Progenitor cell of endocrine pancreas (in vitro differentiated cells): ENCODE measurements at places on chromosomes 2 and 18. TPM values are rescaled to one million over a fixed set of nuclear protein-coding genes. Genes with fewer than 3 reads are reported as not detected.

GRCh38 chr2:27884601-27885000 is 5.6 kb downstream of the RBKS start:
- peaks cover 5% of the 10 kb centered on the region for H3K36me3 ChIP-seq
- DNase-seq: no peak
- H3K4me1 ChIP-seq: peaks cover 2% of the 10 kb centered on the region
- no peak overlapping the region for H3K4me3 ChIP-seq
- no peaks in the 10 kb centered on the region for H3K27me3 ChIP-seq

The LIMS4 gene
- 0.74 and 1.4 TPM in 2 replicates for total RNA-seq

DNA sequence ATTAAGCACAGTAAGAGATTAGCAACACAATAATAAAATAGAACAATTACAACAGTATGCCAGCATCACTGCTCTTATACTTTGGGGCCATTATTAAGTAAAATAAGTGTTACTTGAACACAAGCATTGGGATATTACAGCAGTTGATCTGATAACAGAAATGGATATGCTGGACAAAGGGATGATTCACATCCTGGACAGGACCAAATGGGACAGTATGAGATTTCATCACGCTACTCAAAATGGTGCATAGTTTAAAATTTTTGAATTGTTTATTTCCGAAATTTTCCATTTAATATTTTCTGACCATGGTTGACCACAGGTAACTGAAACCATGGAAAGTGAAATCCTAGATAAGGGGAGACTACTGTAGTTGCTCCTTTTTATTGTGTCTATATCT is 138.2 kb downstream of the UBR3 start:
- no peak overlapping the region for H3K4me3 ChIP-seq
- H3K27me3 ChIP-seq: no peaks in the 10 kb centered on the region
- H3K27ac ChIP-seq: no peak overlapping the region
- peaks cover 2% of the 10 kb centered on the region for H3K4me1 ChIP-seq
- peaks cover 32% of the 10 kb centered on the region for H3K36me3 ChIP-seq

DNA sequence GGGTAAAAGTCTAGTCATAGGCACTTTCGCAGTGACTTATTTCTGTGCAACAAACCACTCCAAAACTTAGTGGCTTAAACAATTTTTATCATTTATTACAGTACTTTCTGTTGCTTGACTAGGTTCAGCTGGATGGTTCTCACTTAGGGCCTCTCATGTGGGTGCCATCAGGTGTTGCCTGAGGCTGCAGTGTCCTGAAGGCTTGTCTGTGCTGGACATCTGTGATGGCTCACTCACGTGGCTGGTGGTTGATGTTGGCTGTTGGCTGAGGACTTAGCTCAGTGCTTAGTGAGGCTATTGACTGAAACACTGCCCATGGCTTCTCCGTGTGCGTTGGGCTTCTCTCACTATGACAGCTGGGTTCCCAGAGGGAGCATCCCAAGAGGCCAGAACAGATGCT is 81.4 kb upstream of the GCFC2 start:
- no peak overlapping the region for H3K27ac ChIP-seq
- H3K4me1 ChIP-seq: peaks cover 13% of the 10 kb centered on the region
- no peaks in the 10 kb centered on the region for H3K27me3 ChIP-seq
- no peaks in the 10 kb centered on the region for H3K36me3 ChIP-seq
- no peak for DNase-seq

- no peak for DNase-seq
- H3K4me3 ChIP-seq: no peak overlapping the region
- H3K27ac ChIP-seq: no peak overlapping the region
- H3K27me3 ChIP-seq: no peaks in the 10 kb centered on the region
These were observed 68.3 kb downstream of the LRPPRC start for GRCh38 chr2:43927442-43927841.

The FTCDNL1 gene
- total RNA-seq: 0.73 and 1.2 TPM in 2 replicates

DNA sequence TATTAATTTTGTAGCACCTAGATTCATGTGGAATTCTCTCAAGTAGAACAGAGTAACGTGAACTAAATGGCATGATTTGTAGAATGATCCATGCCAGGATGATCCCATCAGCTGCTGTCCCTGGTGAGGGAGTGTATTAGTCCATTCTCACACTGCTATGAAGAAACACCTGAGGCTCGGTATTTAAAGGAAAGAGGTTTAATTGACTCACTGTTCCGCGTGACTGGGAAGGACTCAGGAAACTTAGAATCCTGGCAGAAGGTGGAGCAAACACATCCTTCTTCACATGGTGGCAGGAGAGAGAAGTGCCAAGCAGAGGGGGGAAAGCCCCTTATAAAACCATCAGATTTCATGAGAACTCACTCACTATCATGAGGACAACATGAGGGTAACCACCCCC is 312.6 kb downstream of the PTPRM start:
- H3K27me3 ChIP-seq: peaks cover 15% of the 10 kb centered on the region
- DNase-seq: no peak
- no peak overlapping the region for H3K4me3 ChIP-seq

The ATP6V1C2 gene
- total RNA-seq: 0.19 and 0.36 TPM in 2 replicates

The DARS1 gene
- 65.0 and 69.7 TPM in 2 replicates for total RNA-seq

GRCh38 chr2:149258531-149258930 is 71.9 kb upstream of the LYPD6 start:
- no peaks in the 10 kb centered on the region for H3K27me3 ChIP-seq
- H3K4me1 ChIP-seq: peaks cover 22% of the 10 kb centered on the region
- H3K27ac ChIP-seq: no peak overlapping the region

DNA sequence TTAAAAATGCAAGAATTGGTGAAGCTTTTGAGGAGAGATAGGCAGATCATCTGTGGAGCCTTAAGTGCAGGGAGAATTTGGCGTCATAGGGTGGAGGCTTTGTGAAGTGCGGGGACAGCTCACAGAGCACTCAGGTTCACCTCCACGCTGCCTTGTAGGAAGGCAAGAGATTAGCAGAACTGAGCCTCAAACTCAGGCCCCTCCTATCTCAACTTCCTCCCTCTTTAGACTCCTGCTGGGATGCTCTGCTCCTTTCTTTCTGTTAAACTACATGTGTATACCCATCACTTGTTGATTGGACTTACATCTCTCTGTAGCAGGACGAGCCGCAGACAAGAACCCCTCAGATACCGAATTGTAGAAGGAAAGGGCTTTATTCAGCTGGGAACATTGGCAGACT is 422.2 kb downstream of the SETBP1 start:
- no peaks in the 10 kb centered on the region for H3K36me3 ChIP-seq
- peaks cover 3% of the 10 kb centered on the region for H3K27me3 ChIP-seq
- peaks cover 7% of the 10 kb centered on the region for H3K4me1 ChIP-seq
- no peak for DNase-seq
- H3K27ac ChIP-seq: no peak overlapping the region
- no peak overlapping the region for H3K4me3 ChIP-seq

The LRATD1 gene
- total RNA-seq: 148 and 177 TPM in 2 replicates

DNA sequence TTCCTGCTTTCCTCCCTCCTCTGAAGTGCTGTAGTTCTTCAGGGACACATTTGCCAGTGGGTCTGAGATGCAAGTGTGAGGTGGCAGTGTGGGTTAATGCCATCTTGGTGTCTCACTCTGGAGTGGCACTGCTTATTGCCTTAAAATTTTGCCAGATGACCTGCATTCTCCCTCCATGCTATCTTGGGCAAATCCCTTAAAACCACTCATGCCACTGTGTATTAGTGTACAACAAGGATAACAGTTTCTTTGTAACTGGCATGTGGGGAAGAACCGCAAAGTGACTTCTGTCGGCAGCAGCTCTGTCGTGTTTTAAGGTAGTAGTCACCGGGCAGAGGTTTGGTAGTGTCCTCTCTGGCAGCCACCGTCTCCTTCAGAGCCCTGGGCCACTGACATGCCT is 124.2 kb downstream of the NEDD4L start:
- no peaks in the 10 kb centered on the region for H3K27me3 ChIP-seq
- H3K4me1 ChIP-seq: peaks cover 1% of the 10 kb centered on the region
- no peak overlapping the region for H3K27ac ChIP-seq
- DNase-seq: no peak

GRCh38 chr2:10834068-10834655 is 21.6 kb upstream of the PDIA6 start:
- H3K36me3 ChIP-seq: no peaks in the 10 kb centered on the region
- no peak overlapping the region for H3K27ac ChIP-seq
- no peak for DNase-seq
- no peaks in the 10 kb centered on the region for H3K4me1 ChIP-seq
- H3K27me3 ChIP-seq: peaks cover 55% of the 10 kb centered on the region

The NEURL3 gene
- total RNA-seq: 0.78 and 0.86 TPM in 2 replicates

DNA sequence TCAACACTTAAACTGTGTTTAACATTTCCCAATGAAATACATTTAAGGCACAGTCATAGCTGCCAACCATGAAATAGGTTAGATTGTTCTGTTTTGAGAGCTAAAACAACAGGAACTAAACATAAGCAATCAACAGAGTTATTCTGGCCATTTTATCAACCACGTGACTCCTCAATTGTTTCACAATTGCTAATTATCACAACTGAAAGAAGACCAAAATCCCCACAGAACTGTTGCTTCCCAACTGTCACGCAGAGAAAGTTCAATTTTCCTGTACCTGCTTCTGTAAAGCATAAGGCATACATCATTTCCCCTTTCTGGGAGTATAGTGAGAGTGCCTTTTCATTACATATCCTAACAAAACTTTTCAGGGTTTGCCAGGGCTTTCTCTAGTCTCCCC is 248.6 kb downstream of the EPHA4 start:
- peaks cover 14% of the 10 kb centered on the region for H3K27me3 ChIP-seq
- no peaks in the 10 kb centered on the region for H3K36me3 ChIP-seq
- DNase-seq: no peak
- peaks cover 14% of the 10 kb centered on the region for H3K4me1 ChIP-seq

DNA sequence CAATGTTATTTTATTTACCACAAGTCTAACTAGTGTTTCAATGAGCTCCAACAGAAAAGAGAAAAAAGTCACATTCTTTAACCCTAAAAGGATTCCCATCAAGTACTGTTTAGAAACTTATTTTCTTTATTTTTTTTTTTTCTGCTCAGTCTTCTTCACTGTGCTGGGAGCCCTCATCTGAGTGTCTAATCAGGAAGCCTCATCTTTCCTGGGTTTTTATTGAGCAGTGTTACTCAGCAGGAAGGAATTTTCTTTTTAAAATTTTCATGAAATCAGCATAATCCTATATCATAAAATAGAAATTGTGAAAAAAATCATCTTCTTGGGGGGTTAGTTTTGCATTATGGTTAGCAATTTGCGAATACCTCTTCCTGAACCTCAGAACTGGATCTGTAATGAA is 453.8 kb downstream of the CDH2 start:
- no peaks in the 10 kb centered on the region for H3K27me3 ChIP-seq
- DNase-seq: no peak
- no peaks in the 10 kb centered on the region for H3K36me3 ChIP-seq
- H3K27ac ChIP-seq: no peak overlapping the region
- H3K4me1 ChIP-seq: no peaks in the 10 kb centered on the region

DNA sequence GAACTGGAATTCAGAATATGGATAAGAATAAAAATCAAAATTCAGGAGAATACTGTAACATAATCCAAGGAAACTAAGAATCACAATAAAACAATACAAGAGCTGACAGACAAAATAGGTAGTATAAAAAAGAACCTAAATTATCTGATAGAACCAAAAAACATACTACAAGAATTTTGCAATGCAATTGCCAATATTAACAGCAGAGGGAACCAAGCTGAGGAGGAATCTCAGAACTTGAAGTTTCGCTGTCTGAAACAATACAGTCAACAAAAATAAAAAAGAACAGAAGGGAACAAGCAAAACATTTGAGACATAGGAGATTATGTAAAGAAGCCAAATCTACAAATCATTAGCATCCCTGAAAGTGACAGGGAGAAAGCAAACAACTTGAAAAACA is 84.1 kb upstream of the GALNT13 start:
- no peak overlapping the region for H3K27ac ChIP-seq
- no peaks in the 10 kb centered on the region for H3K4me1 ChIP-seq
- no peak for DNase-seq
- no peaks in the 10 kb centered on the region for H3K36me3 ChIP-seq

The CGREF1 gene
- 0.31 and 0.87 TPM in 2 replicates for total RNA-seq

The MARS2 gene
- total RNA-seq: 7.9 and 8.3 TPM in 2 replicates

The SLC38A11 gene
- 16.6 and 20.1 TPM in 2 replicates for total RNA-seq

- DNase-seq: peak; percentile 19
- peaks cover 3% of the 10 kb centered on the region for H3K4me1 ChIP-seq
- H3K36me3 ChIP-seq: no peaks in the 10 kb centered on the region
- H3K4me3 ChIP-seq: peak within 1 kb of the TSS; percentile 69
- peaks cover 81% of the 10 kb centered on the region for H3K27me3 ChIP-seq
- H3K27ac ChIP-seq: peak within 1 kb of the TSS; percentile 13
These were observed at the start of gene NPAS2 for GRCh38 chr2:100819370-100820272. NPAS2 (plus strand) TSS chr2:100820139; CDS start chr2:100904755, 84,616 bp downstream.

DNA sequence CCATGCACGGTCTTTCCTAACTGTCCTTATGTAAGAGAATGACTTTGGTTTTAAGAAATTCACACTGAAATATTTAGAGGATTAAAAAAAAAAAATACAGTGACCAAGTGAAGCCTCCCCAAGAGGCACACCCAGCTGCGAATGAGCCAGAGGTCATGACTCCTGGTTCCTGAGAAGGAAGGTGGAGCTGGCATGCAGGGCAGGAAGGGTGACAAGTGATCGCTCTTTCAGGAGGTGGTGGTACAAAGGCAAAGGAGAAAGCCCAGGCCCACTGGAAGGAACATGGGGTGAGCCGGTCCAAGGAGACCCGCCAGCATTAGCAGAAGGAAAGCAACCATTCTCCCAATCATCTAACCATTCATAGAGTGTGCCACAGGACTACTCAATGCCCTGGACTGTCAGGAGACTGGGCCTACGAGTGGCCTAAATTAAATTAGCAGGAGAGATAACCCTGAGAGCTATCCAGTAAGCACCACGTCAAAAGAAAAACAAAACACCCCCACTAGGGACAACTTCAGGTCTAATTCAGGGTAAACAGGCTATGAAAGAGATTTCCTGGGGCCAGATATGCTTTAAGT is 7.8 kb downstream of the INO80C start:
- H3K27ac ChIP-seq: peak overlapping the region; percentile 45
- H3K4me3 ChIP-seq: no peak overlapping the region
- no peaks in the 10 kb centered on the region for H3K27me3 ChIP-seq
- no peak for DNase-seq
- H3K36me3 ChIP-seq: no peaks in the 10 kb centered on the region

GRCh38 chr18:63981719-63982118 is 11.8 kb downstream of the SERPINB8 start:
- peaks cover 6% of the 10 kb centered on the region for H3K4me1 ChIP-seq
- no peak for DNase-seq
- no peaks in the 10 kb centered on the region for H3K36me3 ChIP-seq
- no peak overlapping the region for H3K27ac ChIP-seq

The MBOAT2 gene
- total RNA-seq: 49.8 and 58.9 TPM in 2 replicates

- H3K36me3 ChIP-seq: peaks cover 3% of the 10 kb centered on the region
- H3K27me3 ChIP-seq: no peaks in the 10 kb centered on the region
- no peaks in the 10 kb centered on the region for H3K4me1 ChIP-seq
- no peak for DNase-seq
- peak overlapping the region; percentile 8 for H3K27ac ChIP-seq
These were observed 80.4 kb downstream of the STK39 start for GRCh38 chr2:168166902-168167510.

- H3K36me3 ChIP-seq: peaks cover 5% of the 10 kb centered on the region
- H3K27me3 ChIP-seq: no peaks in the 10 kb centered on the region
- no peak overlapping the region for H3K27ac ChIP-seq
- DNase-seq: no peak
- H3K4me1 ChIP-seq: no peaks in the 10 kb centered on the region
- no peak overlapping the region for H3K4me3 ChIP-seq
These were observed 47.2 kb downstream of the RAD51AP2 start for GRCh38 chr2:17470855-17471641.

The USP40 gene
- 36.9 and 38.3 TPM in 2 replicates for total RNA-seq
